ENCODE measurements at places on chromosomes 12 and 14.

GRCh38 chr12:56258820-56259183 is 618 bp upstream of the ANKRD52 start:
- no peak for DNase-seq

DNA sequence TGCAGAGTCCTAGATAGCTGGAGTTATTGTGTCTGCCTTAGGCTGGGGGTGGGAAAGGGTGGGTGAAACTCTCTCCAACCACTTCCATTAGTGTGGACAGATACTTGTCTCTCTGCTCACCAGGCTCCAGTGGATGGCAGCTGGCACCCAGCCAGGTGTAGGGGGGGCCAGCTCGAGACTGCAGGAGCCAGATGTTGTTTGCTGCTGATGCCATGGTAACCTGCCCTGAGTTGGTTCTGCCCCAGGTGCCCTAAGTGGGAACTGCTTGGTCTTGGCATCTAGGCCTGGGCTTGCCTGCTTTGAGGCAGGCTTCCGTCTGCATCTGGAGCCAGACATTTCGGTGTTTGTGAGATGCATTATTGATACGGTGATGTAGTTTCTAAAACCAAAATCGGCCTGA is 82.2 kb downstream of the ADCK1 start:
- DNase-seq, result no peak

- DNase-seq, result no peak
These were observed 140.3 kb upstream of the AEBP2 start for GRCh38 chr12:19298836-19299605.

GRCh38 chr14:72582582-72582981 is 311.3 kb downstream of the DPF3 start:
- DNase-seq, result no peak

GRCh38 chr12:27703720-27704452 is 6.7 kb upstream of the MRPS35 start:
- DNase-seq, result peak; percentile 48

GRCh38 chr12:50953047-50953446 is 703 bp downstream of the HIGD1C start:
- no peak for DNase-seq

DNA sequence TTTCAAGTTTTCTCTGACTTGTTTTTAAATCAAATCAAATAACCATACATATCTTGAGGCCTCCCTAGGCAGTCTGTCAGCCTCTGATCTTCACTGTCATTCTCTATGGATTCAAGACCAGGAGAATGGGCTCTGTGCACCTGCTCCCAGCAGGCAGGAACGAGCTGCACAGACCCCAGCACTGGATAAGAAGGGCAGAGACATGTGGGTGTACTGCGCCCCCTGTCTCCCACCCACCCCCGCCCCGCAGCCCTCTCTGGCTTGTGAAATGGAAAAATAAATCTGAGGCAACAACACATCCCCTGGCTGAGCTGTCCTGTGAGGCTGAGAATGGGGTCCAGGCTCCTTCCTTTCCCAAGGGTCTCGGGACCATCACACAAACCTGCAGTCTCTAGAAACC is 26.3 kb downstream of the CLMN start:
- no peak for DNase-seq

GRCh38 chr14:58978343-58978742 is 210.1 kb upstream of the DAAM1 start:
- no peak for DNase-seq

- no peak for DNase-seq
These were observed 156.4 kb downstream of the ATP23 start for GRCh38 chr12:58097741-58098140.

GRCh38 chr12:26281320-26281719 is 85.9 kb downstream of the SSPN start:
- DNase-seq, result no peak

GRCh38 chr12:96587691-96588090 is 98.3 kb downstream of the CFAP54 start:
- no peak for DNase-seq

DNA sequence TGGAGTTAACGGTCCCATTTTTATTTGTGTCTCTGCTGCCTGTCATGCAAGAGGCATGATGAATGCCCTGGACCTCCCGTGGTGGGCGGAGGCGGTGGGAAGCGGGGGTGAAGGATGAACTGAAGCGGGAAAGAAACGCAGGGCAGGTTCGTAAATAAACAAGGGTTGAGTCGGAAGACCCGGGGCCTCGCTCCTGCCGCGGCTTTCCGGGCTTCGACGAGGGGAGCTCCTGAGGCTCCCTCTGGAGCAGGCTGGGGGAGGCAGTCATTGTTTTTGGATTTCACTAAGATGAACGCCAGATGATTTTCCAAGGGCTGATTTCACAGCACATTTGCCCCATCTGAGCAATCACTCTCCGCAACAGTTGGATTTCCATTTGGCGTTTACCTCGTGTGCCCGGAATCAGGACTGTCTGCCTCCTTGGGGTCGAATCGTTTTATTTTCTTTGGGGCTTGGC is 130.2 kb downstream of the SLC38A6 start:
- no peak for DNase-seq

GRCh38 chr12:25491396-25492325 is 61.4 kb downstream of the LMNTD1 start:
- no peak for DNase-seq

DNA sequence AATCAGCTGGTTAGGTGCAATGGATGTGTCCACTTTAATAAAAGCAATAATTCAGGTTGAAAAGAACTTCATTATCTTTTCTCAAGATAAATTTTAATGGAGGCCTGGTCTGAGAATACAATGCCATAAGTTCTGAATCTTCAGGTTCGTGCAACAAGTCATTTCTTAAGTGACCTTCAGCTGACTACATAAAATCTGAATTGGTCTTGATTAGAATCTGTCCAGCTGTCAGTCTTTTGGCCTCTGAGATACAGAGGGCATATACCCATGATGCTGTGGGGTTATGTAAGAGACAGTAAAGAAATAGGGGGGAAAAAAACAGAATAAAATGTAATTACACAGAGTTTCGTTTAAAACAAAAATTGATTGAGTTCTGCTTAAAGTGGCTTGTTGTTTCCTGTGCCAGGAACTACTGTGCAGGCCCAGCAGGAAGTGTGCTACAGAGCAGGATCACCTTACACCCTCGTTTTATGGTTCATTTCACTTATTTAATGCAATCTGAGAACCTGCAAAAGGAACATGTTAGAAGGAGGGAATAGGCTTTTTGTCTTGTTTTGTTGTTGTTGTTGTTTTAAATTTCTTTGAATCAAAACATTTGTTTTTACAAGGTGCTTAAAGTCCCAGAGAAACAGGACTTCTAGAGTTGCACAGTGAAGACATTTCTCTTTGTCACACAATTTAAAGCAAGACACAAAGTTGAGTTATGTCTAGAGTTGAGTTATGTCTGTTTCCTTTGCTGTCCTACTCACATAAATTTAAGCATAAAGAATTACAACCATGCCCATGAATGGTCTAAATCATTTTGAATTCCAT is 64.2 kb downstream of the LGR5 start:
- no peak for DNase-seq

- DNase-seq, result no peak
These were observed 60.8 kb upstream of the CCDC196 start for GRCh38 chr14:66425402-66425801.

GRCh38 chr12:65741656-65742017 is 82.6 kb upstream of the HMGA2 start:
- DNase-seq, result no peak

DNA sequence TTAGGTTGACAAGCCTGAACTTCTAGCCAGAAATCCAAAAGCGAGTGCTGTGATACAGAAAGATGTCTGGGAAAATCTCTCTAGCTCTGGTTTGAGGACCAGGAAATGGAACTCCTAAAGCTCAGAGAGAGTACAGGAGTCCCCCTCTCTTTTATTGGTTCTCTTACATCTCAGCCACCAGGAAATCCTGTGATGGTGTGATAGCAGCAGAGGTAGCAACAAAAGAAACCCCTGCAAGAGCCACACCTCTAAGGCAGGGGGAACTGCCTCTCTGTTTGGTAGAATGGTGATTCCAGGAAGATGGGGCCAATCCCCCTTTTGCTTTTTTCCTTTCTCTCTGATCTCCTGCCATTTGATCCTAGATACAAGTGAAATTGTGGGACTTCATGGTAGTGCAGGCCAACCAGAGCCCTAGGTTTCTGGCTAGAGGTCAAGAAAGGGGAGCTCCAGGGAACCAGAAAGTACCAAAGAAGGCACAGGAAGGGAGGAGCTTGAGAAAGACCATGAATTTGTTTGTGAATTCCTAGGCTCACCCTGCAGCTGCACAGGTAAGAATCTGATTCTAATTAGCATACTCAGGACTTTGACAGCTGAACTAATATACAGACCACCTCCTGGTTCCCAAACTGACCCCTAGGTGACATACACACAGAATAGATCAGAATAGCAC is 88.5 kb downstream of the PAPLN start:
- no peak for DNase-seq

DNA sequence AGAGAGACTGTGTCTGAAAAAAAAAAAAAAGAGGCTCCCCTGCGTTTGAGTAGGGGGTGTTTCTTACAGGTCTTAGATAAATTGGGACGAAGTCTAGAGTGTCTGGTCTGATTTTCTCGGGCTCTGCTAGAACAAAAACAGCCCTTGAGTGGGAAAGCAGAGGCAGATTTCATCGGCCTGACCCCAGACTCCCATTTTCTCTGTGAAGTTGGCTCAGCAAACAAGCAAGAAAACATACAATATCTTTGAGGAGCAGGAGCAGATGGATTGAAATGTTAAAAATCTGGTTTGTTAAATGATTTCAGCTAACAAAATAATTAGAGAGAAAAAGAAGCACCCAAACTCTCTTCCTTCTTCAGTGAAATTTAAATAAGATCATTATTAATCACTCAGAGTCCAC is 44.1 kb downstream of the DERA start:
- no peak for DNase-seq

DNA sequence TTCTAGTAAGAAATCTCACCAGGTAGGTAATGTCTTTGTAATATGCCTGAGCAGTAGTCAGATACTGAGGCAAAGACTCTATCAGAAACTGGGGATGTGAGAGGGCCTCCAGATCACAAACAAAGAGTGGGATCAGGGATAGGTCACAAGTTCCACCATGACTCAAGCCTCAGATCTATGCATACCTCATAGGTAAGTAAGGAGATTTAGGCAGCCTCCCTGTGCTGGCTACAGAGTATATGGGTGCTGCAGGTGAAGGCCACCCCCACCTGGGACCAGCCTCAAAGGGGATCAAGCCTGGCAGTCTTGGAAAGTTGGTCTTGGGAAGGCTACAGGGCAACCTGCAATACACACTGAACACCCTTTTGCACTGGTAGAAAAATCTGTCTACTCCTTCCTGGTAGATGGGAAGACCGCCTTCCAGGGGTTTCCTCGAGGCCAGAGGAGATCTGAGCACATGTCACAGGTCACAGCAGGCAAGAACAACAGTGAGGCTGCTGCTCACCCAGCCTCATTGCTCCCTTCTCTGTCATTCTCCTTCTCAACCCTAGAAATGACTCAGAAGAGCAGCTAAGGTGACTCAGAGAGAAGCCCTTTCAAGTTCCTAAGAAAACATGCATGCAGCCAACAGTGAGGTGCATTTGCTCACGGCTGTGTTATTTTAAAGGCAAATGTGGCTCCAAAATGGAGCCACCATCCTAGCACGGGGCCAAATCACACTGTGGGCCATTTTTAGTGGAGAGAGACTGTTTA is 143.4 kb upstream of the CDKN3 start:
- no peak for DNase-seq

- DNase-seq, result no peak
These were observed 3.0 kb downstream of the SMIM10L1 start for GRCh38 chr12:11174022-11174421.

DNA sequence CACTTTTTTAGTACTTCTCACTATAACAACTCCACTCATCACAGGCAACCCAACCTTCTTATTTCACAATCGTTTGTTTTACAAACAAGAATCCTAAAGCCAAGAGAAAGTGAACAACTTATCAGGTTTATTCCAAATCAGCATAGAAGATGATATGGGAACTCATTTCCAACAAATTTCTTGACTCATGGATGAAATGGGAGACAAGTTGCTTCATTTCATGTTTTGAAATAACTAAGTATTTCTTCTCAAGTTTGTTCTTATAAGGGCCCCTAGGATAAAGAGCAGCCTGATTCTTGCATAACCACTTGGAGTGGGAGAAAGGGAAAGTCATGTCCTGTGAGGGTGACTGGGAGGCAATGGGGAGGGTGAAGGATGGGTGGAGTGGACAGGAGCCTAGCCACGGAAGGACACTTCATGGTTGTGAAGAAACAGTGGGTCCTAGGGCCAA is 168.3 kb downstream of the DUSP6 start:
- DNase-seq, result no peak

DNA sequence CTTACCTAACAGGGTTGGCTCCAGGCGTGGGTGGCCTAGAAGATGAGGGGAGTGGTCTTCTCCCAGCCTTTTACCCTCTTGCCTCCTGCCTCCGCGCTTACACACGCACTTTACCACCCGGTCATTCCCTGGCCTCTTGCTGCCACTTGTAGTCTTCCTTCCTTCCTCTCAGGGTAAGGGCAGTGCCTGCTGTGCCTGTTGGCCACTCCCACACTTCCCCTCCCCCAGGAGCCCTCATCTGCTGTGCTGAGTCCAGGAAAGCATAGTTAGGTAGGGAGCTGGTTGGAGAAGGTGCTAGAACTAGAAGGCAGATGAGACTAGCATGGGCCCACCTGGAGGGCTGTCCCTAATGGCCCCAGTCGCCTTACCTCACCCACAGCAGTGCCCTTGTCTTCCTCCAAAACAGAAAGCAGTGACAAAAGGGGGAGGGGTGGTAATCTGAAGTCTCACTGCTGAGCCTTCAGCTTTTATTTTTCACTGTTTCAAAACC is 54.3 kb upstream of the SRSF5 start:
- DNase-seq, result no peak

DNA sequence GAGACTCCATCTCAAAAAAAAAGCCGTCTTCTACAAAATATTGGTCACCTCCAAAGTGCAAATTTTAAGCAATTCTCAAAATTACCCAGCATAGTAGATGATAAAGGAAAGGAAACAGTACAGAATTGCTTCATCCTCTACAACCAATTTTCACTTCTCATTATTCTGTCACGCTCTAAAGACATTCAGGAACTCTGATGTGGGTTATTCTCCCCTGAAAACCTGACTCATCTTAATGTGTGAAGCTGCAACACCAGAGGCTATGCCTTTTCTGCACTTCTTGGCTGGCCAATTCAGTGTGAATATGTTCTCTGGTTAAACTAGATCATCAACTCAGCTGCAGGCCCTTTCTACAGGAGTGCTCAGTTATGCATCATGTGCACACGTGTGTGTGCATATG is 11.0 kb downstream of the PTGER2 start:
- no peak for DNase-seq

GRCh38 chr12:68446901-68447796 is 115.0 kb upstream of the MDM1 start:
- no peak for DNase-seq

DNA sequence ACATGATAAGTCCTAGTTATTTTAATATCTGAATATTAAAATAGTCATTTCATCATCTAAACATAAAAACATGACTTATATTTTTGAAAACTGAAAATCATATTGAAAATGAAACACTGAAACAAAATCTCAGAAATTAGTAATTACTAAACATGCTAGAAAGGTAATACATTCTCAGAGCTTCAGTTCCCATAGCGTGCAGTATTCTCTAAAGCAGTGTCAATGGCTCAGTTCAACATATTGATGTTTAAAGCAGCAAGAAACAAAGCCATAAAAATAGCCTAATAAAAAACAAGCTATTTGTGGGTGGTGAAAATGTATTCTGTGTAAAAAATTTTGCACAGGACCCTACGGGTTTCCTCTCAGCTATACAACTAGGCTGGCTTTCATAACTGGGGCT is 1337.4 kb downstream of the FSCB start:
- DNase-seq, result no peak

GRCh38 chr14:75906680-75907280 is 75.0 kb downstream of the TGFB3 start:
- DNase-seq, result peak; percentile 64

GRCh38 chr12:77816196-77816595 is 14.5 kb upstream of the NAV3 start:
- DNase-seq, result no peak

GRCh38 chr14:97695456-97695981 is 898.3 kb downstream of the VRK1 start:
- DNase-seq, result no peak

Measured in activated CD4-positive, CD25-positive, alpha-beta regulatory T cell treated with anti-CD3 and anti-CD28 coated beads, Interleukin-2, amount 50 U/mL, for 72 hours (primary cell).